Stimulated activated CD4-positive, alpha-beta T cell treated with anti-CD3 and anti-CD28 coated beads, Interleukin-1b, Interleukin-23, amount 100 ng/mL, for 1 hour (primary cell): ENCODE measurements at places on chromosomes 2 and 18.

- no peak for DNase-seq
Measured at GRCh38 chr2:153214337-153214736, 264.2 kb downstream of the RPRM start.

GRCh38 chr2:241048949-241049343 lies 50.5 kb downstream of the SNED1 start:
- no peak for DNase-seq

DNA sequence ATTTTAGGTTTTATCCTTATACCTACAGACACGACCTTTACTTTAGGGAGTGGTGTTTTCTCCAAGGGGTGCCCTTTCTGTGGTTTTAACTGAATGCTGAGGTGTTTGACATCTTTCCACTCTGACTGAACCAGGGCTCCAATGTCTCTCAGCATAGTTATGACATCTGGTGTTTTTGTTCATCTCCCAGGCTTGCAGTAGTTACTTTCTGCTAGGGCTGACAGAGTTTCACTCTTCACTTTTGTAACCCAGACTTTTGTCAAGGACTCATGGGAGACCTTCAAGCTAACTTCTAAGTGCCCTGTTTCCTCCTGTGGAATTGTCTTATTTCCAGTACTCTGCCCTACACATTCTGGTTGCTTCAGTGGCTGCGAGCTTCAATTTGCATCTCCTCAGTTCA lies 103.1 kb downstream of the CCDC85A start:
- DNase-seq: no peak

GRCh38 chr2:27121906-27122305 lies 1.7 kb upstream of the ABHD1 start:
- DNase-seq: no peak

DNA sequence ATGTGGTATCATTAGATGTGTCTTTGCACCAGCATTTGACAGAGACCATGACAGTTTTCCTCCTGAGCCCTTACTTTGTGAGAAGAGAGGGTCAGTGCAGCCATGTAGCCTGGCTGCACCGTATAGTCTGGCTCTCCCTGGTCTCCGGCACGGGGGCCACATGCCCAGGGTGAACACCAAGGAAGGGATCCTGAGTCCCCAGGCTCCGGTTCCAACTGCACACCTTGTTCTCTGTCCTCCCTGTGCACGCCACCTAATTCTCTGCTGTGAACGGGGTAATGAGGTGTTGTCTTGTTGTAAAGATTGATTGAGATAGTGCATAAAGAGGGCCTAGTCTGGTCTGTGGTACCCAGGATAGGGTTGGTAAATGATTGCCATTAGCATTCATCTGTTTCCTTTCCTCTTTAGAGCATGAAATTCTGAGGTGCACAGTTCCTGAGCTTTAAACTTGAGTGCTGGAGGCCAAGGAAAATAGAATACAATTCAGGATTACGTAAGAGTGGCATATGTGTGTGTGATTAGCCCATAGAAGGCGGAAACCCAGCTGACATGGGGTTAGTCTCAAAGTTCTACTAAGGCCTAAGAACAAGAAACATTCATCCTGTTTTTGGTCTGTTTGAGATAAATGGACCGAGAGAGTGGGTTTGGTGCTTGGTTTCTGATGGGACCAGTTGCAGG lies 55.5 kb downstream of the NCK2 start:
- DNase-seq: no peak

- DNase-seq: no peak
Measured at GRCh38 chr18:69945220-69946114, 2.2 kb downstream of the CD226 start.

- DNase-seq: no peak
Measured at GRCh38 chr18:56789004-56789888, 138.1 kb downstream of the WDR7 start.

DNA sequence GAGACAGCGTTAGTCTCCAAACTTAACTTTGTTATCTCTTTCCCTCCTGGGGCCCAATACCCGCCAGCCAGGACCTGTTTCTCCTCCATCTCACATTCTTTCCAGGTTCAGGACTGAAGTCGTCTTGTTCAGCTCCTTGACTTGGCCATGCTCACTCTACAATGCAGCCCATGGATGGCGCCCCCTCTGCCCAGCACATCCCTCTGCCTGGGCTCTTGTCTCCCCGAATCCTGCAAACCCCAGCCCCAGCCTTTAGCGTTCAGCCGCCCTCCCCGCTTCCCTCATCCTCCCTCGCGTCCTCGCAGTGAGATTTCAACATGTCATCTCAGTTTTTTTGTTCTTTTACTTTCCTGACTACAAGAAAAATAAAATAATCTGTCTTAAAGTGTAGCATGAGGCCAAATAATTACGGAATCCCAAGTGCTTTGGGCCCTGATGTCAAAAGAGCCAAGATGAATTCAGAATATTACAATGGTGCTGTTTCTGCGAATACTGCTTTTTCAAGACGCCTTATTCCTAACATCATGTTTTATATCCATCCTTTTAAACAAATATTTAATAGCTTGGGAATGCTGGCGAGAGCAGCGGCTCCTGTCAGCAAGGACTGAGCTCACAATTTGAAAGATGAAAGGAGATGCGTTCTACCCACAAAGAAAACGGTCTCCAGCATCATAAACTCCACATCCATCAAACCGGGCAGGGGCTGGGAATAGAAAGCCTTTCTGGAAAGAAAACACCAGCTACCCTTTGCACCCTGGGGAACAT lies 1.0 kb downstream of the FAM178B start:
- no peak for DNase-seq

- DNase-seq: no peak
Measured at GRCh38 chr2:20104900-20105545, 53.6 kb upstream of the LAPTM4A start.

DNA sequence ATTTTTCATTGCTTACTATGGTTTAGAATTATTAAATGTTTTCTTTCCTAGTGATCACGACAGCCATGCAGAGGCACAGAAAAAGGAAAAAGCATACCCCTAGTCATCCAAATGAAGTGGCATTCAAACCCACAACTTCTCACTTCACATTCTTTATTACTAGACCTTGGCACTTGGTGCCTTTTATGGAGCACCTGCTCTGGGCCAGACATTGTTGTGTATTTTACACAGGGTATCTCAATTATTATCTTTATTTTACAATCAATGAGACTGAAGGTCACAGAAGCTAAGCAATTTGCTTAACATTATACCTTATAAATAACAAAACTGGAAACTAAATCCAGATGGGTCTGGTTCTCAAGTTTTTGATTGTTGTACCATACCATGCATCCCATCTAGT lies 235.3 kb downstream of the LRATD1 start:
- no peak for DNase-seq

DNA sequence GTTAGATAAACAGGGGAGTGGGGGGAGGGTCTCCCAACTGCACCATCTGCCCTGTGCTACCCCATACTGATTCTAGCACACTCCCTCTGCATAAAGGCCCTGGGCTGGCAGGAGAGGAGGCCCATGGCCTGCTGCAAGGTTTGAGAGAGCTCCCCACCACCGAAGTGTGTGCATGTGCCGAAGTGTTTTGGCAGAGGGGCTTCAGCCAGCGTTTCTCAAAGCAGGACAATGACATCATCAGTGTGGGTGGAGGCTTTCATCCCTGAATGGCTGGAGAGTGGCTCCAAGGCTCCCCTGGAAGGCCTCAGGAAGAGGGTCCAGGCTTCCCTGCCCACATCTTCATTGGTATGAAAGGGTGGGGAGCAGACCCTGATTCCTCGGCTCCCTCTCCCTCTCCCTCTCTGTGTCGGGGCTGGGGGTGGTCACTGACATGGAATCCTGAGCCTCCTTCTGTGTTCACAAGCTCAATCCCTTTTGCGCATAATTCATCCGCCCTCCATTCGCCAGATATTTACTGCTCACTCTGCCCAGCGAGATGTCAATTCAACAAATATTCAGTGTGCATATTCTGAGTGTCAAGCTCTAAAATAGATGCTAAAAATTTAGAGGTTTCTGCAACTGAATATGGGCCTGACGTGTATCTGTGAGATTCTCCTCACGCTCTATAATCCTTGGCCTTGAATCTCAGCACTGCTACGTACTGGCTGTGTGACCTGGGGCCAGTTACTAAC lies 122.1 kb downstream of the CELF4 start:
- no peak for DNase-seq

DNA sequence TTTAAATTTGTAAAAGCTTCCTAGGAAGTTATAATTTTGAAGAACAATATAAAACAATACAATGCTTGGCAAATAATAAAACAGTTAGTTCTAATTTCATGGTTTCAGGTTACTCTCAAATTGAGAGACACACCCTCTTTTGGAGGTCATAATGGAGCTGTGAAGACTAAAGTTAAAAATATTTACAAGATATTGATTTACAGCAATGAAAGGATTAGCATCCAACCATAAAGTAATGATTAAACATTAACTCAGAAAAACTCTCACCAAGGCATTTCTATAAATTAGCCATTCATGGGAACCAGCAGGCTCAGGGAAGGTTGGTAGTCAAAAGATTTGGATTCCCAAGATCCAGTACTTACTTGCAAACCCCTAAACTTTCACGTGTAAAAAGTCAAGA lies 6.4 kb downstream of the DPP4 start:
- DNase-seq: no peak

DNA sequence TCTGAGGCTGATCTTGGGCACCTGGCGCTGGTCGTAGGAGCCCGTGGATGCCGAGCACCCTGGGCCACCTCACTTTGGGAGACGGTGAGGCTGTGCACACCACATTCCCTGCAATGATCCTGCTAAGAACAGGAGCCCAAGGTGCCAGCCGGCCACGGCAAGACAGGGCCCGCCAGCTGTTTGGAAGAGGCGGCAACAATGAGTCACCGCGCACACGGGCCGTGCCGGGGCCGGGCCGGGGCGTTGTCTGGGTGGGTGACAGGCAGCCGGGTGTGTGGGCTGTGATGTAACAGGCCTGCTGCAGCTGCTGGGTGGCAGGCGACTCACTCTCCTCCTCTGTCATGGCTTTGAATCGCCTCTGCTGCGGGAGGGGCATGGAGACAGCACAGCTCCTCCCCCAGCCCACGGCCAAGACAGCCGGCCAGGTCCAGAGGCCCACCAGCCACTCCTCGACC lies 49.7 kb upstream of the ODC1 start:
- peak; percentile 9 for DNase-seq

- no peak for DNase-seq
Measured at GRCh38 chr18:22132763-22133162, 36.6 kb upstream of the GATA6 start.

- DNase-seq: no peak
Measured at GRCh38 chr2:2028041-2028440, 283.7 kb upstream of the PXDN start.

DNA sequence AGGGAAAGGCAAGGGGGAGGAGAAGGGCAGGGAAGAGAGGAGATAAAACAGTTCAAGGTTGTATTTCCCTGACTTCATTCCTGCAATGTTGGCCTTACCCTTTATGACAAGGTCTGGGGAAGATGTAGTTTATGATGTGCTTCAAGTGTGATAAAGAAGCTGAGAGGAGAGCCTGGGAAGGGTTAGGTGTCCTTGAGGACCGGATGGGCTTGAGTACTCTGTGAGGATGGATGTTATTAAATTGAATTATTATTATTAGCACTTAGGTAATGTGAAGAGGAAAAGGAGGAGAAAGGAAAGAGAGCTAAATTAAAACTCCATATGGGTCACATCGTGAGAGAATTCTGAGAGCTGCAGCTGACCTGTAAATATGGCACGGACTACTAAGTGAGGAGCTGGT lies 719.4 kb upstream of the CELF4 start:
- no peak for DNase-seq

DNA sequence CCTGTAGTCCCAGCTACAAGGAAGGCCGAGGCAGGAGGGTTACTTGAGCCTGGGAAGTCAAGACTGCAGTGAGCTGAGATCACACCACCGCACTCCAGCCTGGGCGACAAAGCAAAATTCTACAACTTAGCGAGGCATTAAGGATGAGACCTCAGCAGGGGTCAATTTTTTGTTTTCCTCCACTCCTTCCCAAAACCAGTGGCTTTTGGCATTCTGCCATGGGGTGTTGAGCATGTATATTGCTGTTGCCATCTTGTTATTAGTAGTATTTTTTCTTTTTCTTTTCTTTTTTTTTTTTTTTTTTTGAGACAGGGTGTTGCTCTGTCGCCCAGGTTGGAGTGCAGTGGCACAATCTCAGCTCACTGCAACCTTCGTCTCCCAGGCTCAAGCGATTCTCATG lies 8.9 kb upstream of the GIGYF2 start:
- DNase-seq: no peak

- no peak for DNase-seq
Measured at GRCh38 chr2:17171446-17172049, 346.7 kb downstream of the RAD51AP2 start.

DNA sequence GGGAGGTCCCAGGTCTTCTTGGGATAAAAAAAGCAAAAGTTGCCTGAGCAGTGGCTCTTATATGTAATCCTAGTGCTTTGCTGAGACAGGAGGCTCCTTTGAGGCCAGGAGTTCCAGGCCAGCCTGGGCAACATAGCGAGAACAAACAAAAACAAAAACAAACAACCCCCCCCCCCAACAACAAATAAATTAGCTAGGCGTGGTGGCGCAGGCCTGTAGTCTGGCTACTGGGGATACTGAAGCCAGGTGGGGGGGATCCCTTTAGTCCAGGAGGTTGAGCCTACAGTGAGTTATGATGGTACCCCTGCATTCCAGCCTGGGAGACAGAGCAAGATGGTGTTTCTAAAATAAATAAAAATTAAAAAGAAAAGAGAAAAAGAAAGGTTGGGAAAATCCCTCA lies 5.4 kb downstream of the GAREM2 start:
- DNase-seq: no peak

DNA sequence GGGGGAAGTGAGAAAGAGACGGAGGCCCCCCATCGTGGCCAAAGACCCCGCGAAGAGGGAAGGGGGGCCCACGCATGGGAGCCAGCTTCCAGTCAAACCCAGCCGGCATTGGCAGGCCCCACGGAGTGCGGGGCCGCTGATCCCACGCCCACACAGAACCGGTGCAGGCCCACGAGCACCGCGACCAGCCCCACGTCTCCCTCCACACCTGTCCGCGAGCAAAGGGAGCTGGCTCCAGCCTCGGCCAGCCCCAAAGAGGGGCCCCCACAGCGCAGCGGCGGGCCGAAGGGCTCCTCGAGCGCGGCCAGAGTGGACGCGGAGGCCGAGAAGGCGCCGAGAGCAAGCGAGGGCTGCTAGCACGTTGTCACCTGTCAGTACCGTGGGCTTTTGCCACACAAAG lies 125.0 kb upstream of the TWIST2 start:
- no peak for DNase-seq

- DNase-seq: no peak
Measured at GRCh38 chr2:98026292-98026691, 30.5 kb upstream of the TMEM131 start.

DNA sequence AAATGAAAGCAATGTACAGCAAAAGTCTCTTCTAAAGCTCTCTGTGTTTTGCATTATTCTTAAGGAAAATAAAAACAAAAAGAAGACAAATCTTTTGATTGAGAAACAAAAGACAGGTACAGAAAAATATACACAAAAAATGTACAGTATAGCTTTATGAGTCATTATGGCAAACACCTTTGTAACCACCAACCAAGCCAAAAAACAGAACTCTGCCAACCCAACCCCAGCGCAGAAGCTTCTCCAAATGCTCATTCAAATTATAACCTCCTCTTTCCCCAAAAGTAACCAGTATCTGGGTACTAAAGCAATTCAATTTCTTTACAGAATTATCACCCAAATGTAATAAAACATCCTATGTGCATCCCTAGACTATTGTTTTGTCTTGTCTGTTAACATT lies 255.9 kb upstream of the STON1 start:
- no peak for DNase-seq
